NCI-H1105 (cell line): ENCODE measurements at places on chromosomes 3 and 15.

- DNase-seq, result no peak
Measured at GRCh38 chr3:32989171-32989570, 37.7 kb downstream of the CCR4 start.

DNA sequence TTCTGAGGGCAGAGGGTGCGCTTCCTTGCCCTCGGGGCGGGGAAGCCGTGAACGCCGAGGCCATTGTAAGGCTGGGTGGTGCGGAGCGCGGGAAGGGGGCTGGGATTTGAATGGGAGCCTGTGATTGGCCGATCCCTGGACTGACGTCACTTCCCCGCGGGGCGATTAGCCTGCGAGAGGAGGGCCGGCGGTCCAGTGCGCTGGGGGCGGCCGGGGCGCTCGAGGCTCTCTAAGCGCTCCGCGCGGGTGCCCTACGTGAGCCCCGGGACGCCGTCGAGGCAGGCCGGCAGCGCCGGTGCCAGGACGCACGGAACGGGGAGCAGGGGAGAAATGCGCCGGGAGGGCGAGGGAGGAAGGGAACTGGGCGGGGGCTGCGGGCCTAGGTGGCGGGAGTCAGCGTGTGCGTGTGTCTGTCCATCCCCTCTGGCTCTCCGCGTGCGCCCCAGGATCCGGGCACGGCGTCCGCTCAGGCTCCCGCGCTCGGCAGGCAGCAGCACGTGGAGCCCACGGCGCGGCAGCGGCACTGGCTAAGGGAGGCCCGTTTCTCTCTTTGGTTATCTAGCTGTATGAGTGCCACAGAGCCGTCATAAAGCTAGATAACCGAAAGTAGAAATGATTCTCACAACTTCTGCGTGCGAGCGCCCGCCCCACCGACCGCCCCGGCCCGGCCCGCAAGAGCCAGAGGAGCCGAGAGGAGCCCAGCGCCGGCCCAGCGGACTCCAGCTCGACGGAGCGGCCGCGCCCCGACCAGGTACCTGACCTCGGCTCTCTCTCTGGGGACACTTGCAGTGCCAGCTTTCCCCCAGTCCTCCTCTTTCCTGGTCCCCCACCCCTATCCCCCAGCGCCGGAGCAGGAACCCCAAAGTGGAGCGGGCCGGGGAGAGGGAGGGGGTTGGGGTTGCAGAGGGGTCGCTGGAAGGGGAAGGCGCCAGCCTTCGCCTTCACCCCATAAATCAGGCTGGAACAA, 33.1 kb upstream of the POLG start:
- DNase-seq, result peak; percentile 67

DNA sequence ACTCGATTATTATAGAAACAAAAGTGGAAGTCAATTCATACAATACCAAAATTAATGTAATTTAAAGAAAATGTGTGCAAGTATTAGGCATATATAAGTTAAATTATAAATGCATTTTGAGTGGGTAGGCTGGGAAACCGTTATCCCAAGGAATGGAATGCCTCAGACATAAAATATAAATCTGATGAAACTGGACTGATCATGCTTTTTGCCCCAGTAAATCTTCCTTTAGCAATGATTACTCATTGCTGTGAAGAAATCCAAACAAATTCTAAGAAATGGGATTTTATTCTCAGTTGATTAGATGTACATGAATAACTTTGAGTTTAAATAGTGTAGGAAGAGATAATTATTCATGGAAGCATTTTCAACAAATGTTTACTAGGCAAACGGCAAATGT, 185.5 kb upstream of the KCNMB2 start:
- no peak for DNase-seq

GRCh38 chr3:141184430-141184829, 47.2 kb upstream of the PXYLP1 start:
- no peak for DNase-seq

DNA sequence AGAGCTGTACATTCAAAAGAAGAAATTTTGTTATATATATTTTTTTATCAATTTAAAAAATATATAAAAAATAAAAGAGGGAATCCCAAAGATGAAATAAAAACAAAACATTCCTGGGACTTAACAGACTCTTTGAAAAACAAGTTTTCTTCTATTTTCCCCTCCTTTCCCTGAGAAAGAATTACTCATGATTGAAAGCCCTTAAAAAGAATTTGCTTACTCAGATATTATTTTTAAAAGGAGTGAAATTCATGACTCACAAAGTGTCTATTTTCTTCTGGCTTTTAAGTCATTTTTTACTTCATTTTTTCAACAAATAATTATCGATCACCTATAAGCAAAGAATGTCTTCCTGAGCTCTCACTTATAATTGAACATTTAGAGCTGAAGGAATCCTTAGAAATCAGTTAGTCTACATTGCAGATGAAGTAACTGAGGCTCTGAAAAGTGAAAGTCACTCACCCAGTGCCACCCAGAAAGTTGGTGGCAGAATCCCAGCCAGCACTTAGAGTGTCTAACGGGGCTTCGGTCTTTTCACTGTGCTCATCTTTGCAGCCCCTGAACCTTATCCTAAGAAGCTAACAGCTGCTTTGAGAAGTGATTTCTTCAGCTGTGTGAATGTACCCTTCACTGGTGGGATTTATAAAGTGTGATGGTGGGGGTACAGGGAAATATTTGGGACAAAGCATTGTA, 42.5 kb upstream of the NUDT16 start:
- no peak for DNase-seq

- peak; percentile 41 for DNase-seq
Measured at GRCh38 chr3:14452740-14453710, 50.6 kb downstream of the SLC6A6 start.
